Thymus (tissue), 14 donors: ENCODE measurements at places on chromosomes 4 and X.
A peak's percentile ranks its signal among the peaks of the same experiment; 100 is the strongest.

- H3K4me3 ChIP-seq: no peak overlapping the region
- DNase-seq: no peak
- H3K27me3 ChIP-seq: no peaks in the 10 kb centered on the region
- no peak overlapping the region for H3K27ac ChIP-seq
- no peaks in the 10 kb centered on the region for H3K4me1 ChIP-seq
Measured at GRCh38 chr4:174933083-174933482, 14.9 kb downstream of the ADAM29 start.

GRCh38 chr4:2336659-2337058 lies 74.8 kb upstream of the MXD4 start:
- H3K4me1 ChIP-seq: peaks cover 2% of the 10 kb centered on the region
- H3K27ac ChIP-seq: no peak overlapping the region
- no peaks in the 10 kb centered on the region for H3K36me3 ChIP-seq
- peaks cover 61% of the 10 kb centered on the region for H3K27me3 ChIP-seq
- H3K4me3 ChIP-seq: no peak overlapping the region

DNA sequence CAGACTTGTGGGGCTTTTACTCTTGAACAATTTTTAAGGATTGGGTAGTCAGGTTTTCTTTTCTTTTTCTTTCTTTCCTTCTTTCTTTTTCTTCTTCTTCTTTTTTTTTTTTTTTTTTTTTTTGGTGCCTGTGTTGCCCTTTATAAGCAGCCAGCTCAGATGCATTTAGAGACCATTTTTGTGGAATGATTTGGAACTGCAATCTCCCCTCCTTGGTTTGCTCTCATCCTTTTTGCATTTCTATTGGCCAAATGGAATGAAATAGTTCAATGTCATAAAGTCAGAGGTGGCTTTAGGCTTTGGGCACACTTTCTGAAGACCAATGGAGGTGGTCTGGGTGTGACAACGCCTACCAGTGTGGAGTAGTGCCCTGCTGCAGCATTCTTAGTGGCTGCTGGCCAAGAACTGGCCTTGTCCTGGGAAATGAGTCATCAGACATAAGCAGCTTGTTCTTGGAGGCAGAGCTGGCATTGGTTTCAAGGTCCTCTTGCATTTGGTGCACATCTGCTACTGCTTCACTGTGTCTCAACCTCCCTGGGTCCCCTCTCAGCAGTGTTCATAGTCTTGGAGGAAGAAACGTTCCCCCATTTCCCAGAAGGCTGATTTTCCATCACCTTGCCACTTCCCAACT lies 84.5 kb downstream of the CT47B1 start:
- H3K4me3 ChIP-seq: no peak overlapping the region
- H3K36me3 ChIP-seq: no peaks in the 10 kb centered on the region
- no peak overlapping the region for H3K27ac ChIP-seq
- H3K27me3 ChIP-seq: no peaks in the 10 kb centered on the region
- no peak for DNase-seq

GRCh38 chr4:75705198-75705977 lies 19.0 kb upstream of the USO1 start:
- no peaks in the 10 kb centered on the region for H3K36me3 ChIP-seq
- H3K4me3 ChIP-seq: no peak overlapping the region
- no peaks in the 10 kb centered on the region for H3K27me3 ChIP-seq

GRCh38 chr4:141427726-141428296 lies 207.1 kb downstream of the ZNF330 start:
- no peaks in the 10 kb centered on the region for H3K36me3 ChIP-seq
- no peaks in the 10 kb centered on the region for H3K4me1 ChIP-seq
- H3K4me3 ChIP-seq: no peak overlapping the region
- DNase-seq: no peak
- H3K27ac ChIP-seq: no peak overlapping the region

DNA sequence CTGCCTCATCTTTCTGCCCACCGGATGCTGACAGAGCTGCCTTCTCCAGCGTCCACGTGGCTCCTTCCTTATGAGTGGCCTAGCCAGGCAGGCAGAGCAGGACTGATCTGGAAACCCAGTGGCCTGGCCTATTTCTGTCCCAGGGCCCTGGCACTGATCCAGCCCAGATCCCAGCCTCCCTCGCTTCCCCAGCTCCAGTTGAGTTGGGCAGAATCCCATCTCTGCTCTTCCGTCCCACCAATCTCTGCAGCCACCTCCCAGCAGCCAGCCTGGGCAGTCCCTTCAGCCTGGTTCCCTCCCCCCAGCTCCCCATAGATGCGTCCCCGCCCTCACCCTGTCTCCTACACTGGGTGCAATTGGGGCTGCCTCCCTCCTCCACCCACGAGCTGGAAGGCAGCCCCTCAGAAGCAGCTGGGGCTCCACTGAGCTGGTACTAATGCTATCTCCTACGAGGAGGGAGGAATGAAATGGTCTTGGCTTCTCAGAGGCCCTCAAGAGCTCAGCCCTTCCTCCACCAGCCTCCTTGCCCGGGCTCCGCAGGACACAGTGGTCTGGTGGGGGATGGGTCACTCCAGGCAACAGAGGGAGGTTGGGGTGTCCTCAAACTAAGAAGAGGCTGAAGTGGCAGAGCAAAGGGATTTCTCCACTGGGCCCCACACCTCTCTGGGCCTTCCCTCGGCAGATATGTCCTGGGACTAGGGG lies 94.2 kb downstream of the PJA1 start:
- no peaks in the 10 kb centered on the region for H3K36me3 ChIP-seq
- no peaks in the 10 kb centered on the region for H3K27me3 ChIP-seq
- DNase-seq: no peak
- no peak overlapping the region for H3K4me3 ChIP-seq

DNA sequence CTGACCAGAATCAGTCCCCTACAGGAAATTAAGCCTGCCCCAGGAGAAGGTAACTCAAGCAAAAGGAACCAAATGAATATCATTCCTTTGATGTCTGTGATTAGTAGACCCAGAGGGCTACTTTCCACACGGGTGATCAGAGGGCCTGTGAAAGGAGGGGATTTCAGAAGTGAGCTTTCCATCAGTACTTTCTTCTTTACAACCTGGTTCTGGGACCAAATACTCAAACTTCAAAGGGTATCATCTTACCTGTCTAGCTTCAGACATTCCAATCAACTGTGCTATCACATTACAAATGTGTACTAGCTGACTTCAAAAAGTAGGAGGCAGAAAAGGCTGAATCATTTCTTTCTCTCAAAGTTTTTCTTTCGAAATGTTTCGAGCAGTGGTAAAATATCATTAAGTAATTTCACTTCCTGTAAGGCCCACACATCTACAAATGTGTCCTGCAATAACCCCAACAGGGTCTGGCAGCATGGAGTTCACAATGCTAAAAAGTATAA lies 23.9 kb downstream of the ACSL4 start:
- H3K4me1 ChIP-seq: no peaks in the 10 kb centered on the region
- no peaks in the 10 kb centered on the region for H3K27me3 ChIP-seq
- DNase-seq: no peak
- no peak overlapping the region for H3K4me3 ChIP-seq
- peak overlapping the region; percentile 36 for H3K27ac ChIP-seq

GRCh38 chr4:26145212-26145611 lies 175.6 kb upstream of the RBPJ start:
- H3K4me1 ChIP-seq: no peaks in the 10 kb centered on the region
- no peak for DNase-seq
- no peaks in the 10 kb centered on the region for H3K27me3 ChIP-seq
- H3K4me3 ChIP-seq: no peak overlapping the region
- H3K36me3 ChIP-seq: no peaks in the 10 kb centered on the region
- H3K27ac ChIP-seq: no peak overlapping the region

- DNase-seq: no peak
- H3K27me3 ChIP-seq: no peaks in the 10 kb centered on the region
- H3K27ac ChIP-seq: no peak overlapping the region
Measured at GRCh38 chr4:22573198-22573597, 57.3 kb upstream of the ADGRA3 start.

- peaks cover 55% of the 10 kb centered on the region for H3K27me3 ChIP-seq
- no peaks in the 10 kb centered on the region for H3K36me3 ChIP-seq
- no peak for DNase-seq
- H3K27ac ChIP-seq: no peak overlapping the region
- H3K4me3 ChIP-seq: no peak overlapping the region
Measured at GRCh38 chrX:2584251-2585157, 83.7 kb upstream of the DHRSX start.

DNA sequence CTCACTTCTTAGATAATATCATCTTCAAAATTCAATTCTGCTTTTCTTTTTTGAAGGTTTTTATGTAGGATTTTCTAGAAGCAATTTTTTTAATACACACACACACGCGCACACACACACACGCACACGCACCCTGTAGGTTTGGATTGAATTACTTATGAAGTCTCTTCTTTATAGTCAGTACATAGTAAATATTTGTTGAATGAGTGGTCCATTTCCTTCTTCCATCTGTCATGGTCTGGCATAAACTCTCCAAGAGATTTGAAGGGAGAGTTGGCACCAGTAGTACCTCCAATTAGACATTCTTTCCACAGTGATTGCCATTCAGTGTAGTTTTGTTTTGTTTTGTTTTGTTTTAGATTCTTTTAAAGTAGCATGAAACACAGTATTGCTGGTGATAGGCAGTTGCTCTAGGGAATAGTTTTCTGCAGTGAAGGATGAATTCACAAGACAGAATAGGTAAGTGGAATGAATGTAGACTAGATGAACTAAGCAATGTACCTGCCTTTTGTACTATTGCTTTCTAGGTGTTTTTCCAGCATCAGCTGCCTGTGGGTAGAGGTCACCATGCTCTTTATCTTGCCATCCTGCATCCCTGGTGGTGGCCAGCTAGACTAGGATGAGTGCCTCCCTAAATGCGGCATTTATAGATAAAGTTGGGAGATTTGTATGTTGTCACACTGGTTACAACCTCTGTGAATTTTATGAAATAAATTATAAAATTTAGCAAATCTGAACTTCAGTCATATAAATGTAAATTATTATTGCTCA lies 20.5 kb downstream of the PDLIM5 start:
- H3K27me3 ChIP-seq: no peaks in the 10 kb centered on the region
- H3K4me3 ChIP-seq: no peak overlapping the region
- DNase-seq: no peak
- no peaks in the 10 kb centered on the region for H3K36me3 ChIP-seq
- H3K4me1 ChIP-seq: no peaks in the 10 kb centered on the region

DNA sequence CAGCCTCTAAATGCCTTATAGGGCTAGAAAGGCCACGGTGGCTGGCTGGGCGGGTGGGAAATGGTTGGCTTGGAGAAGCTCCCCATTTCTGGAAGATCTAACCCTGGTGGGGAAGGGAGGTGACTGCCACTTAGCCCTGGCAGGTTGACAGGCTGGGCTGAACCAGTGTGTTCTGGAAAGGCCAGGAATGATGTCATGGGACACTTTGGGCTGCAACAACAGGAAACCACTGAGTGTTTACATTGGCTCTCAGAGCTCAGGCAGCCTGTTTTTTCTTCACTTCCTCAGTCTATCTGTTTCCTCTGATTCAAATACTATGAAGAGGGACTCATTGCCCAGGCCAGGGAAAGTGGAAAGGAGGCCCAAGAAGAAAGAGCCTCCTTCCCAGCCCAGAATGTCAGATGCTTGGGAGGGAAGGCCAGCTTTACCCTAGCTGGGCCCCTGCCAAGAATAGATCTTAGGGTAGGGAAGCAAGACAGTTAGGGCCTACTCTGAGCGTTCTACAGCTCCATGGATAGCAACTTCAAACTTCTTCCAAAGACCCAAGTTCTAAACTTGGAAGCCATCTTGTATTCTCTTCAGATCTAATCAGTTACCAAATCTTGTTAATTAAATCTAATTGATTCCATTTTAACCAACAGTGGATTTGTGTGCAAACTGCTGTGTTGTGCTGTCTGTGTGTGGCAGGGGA lies 65.8 kb upstream of the MSN start:
- no peaks in the 10 kb centered on the region for H3K36me3 ChIP-seq
- H3K4me1 ChIP-seq: peaks cover 17% of the 10 kb centered on the region
- DNase-seq: peak; percentile 23
- H3K4me3 ChIP-seq: no peak overlapping the region
- H3K27me3 ChIP-seq: no peaks in the 10 kb centered on the region

DNA sequence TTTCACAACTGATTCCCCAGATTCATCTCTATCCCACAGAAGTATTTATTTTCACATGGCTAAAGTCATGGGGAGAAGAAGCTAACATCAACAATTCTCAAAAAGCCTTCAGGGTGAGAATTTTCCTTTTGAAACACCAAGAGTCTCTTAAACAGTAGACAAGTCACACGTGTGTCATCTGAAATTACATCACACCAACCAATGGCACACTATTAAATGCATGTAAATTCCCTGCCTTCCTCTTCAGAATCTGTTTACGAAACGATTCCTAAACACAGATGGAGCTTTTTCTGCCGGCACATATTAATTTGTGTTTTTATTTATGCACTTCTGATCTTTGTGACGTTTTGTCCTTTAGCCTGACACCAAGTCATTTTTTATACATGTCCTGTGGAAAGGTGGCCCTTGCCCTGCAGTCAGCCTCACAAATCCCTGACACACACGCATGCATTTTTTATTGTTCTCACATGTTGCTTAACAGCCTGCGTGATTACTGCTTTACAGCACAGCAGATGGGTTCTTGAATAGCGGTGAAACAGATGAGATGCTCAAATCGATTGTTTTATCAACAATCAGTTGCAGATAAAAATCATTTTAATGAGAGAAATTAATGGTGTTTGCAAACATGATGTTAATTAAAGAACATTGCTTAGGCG lies 735.9 kb upstream of the TENM3 start:
- no peak overlapping the region for H3K27ac ChIP-seq
- DNase-seq: no peak
- H3K4me3 ChIP-seq: no peak overlapping the region
- no peaks in the 10 kb centered on the region for H3K27me3 ChIP-seq

DNA sequence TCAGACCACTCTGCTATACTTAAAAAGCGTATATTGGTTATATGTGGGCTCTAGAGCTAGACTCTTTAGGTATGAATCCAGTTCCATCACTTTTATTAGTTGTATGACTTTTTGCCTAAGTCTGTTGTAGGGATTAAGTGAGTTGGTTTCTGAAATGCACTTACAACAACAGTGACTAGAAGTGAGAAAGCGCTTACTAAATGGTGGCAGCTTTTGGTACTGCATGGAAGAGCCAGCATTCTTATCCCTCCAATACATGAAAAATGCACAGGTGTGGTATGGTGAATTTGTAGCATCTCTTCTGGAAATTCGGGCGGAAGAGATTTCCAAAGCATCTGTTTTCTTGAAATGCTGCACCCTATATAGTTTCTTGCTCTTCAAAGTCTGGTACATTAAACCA lies 117.1 kb downstream of the SPANXA1 start:
- DNase-seq: no peak
- no peaks in the 10 kb centered on the region for H3K36me3 ChIP-seq
- H3K4me1 ChIP-seq: no peaks in the 10 kb centered on the region

DNA sequence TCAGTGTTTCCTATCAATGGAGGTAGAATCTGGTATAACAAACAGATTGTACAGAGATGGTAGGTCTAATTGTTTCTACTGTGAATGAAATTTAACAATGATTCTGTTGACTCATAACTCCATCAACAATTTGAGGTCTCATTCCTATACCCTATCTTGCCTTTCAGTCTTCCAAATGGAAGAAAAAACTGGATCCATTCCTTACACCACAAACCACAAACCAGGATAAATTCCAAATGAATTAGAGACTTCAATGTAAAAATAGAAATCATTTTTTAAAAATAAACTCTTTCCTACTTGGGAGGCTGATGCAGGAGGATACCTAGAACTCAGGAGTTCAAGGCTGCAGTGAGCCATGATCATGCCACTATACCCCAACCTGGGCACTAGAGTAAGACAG lies 114.4 kb upstream of the WDR44 start:
- H3K27ac ChIP-seq: no peak overlapping the region
- H3K4me3 ChIP-seq: no peak overlapping the region
- no peaks in the 10 kb centered on the region for H3K36me3 ChIP-seq
- H3K27me3 ChIP-seq: no peaks in the 10 kb centered on the region
- no peak for DNase-seq
